ENCODE measurements at places on chromosomes 12 and 14. TPM values are rescaled to one million over a fixed set of nuclear protein-coding genes. Genes with fewer than 3 reads are reported as not detected.

PPP4R4 gene
- 1.0 TPM for total RNA-seq

KIF26A gene
- total RNA-seq = 10.4 TPM

CHST11 gene
- 19.2 TPM for total RNA-seq

- DNase-seq = peak; percentile 84
These were observed 52.2 kb downstream of the CKAP4 start for GRCh38 chr12:106195621-106196027.

DNA sequence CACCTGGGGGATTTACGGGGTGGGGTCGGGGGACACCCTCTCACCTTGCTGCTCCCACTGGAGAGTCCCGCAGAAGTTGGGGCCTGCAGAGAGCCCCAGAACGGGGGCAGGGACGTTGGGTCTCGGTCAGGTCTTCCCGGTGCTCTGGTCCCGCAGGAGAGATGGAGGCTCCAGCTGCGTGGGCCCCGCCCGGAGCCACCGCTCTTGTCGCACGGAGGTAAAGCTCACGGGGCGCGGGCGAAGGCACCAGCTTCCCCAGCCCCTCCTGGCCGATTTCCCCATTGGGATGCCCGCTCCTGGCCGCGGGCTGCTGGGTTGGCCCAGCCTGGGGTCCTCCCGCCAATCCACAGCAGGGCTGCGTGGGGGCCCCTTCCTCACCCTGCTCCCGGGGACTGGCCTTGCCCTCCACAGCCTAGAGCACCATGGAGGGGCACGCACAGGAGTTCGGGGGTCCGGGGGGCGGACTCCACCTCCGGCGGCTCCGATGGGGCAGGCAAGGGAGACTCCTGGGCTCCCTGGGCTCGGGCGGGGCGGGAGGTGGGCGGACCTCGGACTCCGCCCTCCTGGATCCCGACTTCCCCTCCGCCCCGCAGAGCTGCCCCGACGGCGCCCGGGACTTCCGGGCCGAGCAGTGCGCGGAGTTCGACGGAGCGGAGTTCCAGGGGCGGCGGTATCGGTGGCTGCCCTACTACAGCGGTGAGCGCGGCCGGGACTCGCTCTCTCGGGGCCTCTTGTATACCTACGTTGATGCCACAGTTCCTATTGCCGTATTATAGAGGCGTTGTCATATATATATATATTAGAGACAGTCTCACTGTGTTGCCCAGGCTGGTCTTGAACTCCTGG, 8.4 kb downstream of the PAPLN start:
- peak; percentile 76 for DNase-seq

- DNase-seq = no peak
These were observed 5.2 kb downstream of the MYBPC1 start for GRCh38 chr12:101599771-101600484.

GRCh38 chr12:110421159-110421661, 17.7 kb upstream of the ANAPC7 start:
- DNase-seq = no peak

DNA sequence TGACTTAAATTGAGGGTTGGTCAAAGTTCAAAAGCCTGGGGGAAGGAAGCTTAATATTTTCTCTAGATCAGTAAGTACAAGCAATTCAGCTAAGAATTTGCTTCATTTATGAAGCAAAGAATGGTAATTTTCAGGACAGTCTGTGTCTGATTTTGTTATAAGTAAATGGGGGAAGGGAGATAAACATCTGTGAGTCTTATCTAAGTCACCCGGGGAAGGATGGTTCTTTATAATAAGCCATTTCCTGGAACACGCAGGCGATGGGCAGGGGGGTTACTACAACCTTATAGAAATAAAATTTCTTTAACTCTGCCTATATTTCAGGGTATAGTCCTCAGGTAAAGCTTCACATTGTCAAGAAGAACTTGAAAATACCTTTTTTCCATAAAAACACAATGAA, 42.9 kb downstream of the HELB start:
- DNase-seq = no peak

DNA sequence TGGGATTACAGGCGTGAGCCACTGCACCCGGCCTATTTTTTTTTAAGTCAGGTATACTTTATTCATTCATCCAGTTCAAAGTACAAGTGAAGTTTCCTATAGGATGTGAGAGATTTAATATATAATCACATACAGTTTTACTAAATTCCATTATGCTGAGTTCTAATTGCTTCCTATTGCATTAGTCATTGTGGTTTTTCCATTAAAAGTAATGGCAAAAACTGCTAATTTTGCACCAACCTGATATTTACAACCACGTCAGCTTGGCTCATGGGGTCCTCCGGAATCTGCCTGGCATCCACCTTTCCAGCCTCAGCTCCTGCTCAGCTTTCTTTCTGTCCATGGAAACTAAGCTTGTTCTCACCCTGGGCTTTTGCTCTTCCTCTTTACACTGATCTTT, 67.0 kb upstream of the CSRP2 start:
- DNase-seq = no peak
